NCI-H460 (cell line): ENCODE measurements at places on chromosomes 3 and 15. TPM values are rescaled to one million over a fixed set of nuclear protein-coding genes. Genes with fewer than 3 reads are reported as not detected.

DNA sequence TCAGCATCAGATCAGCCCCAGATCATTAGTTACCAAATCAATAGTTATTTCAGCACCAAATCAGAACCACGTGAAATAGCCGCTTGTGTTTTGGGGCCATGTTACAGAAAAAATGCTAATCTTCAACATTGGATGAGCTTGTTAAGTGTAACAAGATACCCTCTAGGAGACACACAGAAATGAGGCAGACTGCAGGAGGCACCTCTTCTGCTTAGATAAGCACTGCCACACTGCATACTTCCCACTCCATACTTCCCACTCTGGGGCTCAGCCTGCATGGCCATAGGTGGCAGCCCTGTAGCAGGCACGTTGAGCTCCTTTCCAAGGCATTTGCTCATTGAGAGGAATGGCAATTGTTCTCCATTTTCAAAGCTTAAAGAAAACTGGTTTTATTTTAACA lies 73.3 kb downstream of the CHCHD6 start:
- no peak for DNase-seq

DNA sequence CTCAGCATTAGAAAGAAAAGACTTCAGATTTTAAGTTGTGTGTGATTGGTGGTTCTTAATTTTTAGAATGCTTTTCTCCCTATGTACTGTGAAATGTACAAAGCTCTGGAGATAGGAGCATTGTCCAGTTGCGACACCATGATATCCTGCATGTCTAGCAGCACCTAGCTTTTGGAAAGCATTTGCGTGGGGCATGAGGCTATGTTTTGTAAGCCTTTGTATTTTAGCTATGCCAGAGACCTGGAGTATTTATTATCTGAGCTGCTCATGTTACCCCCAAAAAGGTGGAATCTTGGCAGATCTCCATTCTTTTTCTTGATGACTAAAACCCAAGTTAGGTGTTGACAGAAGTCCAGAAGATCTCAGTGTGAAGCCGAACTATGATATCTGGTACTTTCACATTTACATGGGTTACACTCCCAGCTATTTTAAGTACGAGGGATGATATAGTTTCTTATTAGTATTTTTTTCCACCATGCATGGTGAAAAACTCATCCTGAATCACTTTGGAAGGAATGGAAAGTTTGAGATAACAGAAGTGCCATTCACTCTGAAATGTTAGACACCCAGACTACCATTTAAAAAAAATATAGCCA lies 126.7 kb upstream of the SAMMSON start:
- DNase-seq, result no peak

DNA sequence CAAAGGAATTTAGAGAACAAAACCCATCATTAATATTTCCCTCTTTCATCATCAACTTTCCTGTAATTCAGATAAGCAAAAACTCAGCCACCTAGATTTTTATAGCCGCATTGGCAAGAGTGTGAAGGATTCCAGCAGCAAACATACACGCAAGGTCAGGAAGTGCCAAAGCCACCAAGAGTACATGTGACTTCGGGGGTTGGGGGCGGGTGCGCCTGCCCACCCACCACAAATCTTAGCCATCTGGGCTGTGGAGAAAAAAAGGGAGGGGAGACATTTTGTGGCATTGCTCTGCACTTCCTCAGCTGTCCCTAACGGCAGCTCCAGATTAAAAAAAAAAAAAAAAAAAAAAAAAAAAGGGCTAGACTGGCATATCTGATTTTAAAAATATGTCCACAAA lies 148.4 kb downstream of the TNIK start:
- DNase-seq, result no peak

DNA sequence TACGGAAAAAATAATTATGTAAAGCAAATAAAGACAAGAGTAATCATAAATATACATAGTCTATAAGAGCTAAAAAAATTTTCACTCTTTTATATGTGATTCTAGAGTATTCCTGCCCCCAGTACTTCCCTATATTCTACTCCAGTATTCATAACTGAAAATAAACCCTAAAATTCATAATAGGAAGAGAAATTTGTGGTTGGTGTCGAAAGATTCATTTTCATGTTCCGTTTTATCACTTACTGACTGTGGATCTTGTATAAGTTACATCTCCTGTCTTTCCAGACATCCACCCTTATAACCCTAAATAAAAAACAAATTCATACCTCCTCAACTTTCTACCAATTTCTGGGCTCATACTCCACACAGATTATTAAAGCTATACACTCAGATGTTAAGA lies 16.0 kb upstream of the MBNL1 start:
- no peak for DNase-seq

GRCh38 chr3:45985532-45986302 lies 9.9 kb downstream of the FYCO1 start:
- DNase-seq, result no peak

DNA sequence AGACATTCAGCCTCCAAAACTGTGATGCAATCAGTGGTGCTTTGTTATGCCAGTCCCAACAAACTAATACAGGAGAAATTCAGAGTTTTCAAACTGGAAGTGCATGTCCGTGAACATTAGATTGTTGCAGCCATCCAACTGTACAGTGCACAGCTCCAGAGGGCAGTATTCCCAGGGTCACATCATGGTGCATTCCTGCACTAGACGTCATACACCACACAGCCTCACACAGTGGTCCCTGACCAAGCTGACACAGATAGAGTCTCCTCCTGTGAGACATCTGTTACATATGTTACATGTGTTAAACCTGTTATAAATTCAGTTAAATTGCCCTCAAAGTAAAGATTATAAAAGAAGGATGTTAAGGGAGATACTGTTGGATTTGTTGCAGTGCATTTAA lies 209.0 kb downstream of the LRRN1 start:
- DNase-seq, result no peak

GRCh38 chr3:28840976-28841376 lies 439.9 kb upstream of the RBMS3 start:
- no peak for DNase-seq

DNA sequence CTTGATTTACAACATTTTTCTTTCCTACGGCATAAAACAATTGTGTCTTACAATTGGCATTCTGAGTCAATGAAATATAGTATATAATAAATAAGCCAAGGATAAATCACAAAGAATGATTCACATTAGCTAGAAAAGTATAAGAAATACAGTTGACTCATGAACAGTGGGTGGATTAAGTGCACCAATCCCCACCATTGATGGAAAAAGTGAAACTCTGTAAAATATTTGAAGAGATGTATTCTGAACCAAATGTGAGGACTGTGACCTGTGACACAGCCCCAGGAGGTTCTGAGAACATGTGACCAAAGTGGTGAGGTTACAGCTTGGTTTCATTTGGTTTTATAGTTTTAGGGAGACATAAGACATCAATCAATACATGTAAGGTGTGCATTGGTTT lies 227.5 kb downstream of the ALCAM start:
- no peak for DNase-seq

- DNase-seq, result no peak
These were observed 104.0 kb downstream of the TNIK start for GRCh38 chr3:171356251-171356650.

DNA sequence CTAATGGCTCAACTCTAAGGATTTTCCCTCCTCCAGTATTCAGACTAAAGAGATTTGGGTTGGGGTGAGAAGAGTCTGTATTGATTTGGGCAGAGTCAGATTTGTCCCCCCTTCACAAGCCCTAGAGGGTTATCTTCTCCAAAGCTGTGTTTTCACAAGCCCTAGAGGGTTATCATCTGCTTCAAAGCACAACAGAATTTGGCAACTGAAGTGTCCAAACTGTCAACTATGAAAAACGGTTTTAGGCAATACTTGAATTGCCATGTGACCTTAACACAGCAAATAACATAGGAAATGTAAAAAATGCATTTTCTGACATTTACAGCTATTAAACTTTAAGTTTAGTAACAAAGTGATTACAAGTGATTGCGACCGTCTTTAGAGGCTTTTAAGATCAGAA lies 119.9 kb downstream of the IMPG2 start:
- DNase-seq, result no peak

DNA sequence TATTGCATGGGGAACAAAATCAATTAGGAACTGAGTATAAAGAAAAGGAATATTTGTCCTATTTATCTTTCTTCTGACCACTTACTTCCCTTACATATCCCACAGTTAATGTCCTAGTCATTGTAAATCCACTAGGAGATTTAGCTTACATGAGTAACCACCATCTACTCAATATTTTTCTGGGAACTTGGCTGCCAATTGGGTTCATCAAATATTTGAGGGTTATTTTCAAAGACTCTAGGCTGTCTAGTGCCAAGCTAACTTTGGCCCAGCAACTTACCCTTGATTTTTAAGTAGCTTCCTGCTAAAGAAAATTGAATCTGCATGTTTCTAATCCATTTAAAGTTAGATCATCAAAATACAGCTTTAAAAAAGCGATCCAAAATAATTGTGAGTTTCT lies 362.5 kb upstream of the EPHA3 start:
- DNase-seq, result no peak

DNA sequence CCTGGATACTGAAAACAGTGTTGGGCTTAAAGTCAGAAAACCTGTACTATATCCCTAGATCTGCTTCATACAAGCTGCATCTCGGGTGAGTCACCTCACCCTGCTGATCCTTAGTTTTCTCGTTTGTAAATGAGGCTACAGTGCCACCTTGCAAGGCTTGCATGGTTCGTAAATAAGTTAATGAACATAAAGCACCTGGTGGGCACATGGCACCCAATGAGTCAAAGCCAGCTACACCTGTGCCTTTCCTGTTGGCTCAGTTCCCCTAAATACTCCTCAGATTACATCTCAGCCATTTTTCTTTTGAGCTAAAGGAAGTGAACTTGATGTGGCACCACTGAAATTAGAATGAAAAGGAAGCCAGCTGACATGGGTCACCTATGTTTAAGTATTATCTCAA lies 26.5 kb downstream of the RTP1 start:
- DNase-seq, result no peak

GRCh38 chr3:146715170-146715569 lies 110.0 kb upstream of the PLSCR5 start:
- DNase-seq, result no peak

GRCh38 chr3:77309460-77309859 lies 269.6 kb downstream of the ROBO2 start:
- DNase-seq, result no peak

- no peak for DNase-seq
These were observed 77.0 kb downstream of the CCK start for GRCh38 chr3:42189001-42189460.

DNA sequence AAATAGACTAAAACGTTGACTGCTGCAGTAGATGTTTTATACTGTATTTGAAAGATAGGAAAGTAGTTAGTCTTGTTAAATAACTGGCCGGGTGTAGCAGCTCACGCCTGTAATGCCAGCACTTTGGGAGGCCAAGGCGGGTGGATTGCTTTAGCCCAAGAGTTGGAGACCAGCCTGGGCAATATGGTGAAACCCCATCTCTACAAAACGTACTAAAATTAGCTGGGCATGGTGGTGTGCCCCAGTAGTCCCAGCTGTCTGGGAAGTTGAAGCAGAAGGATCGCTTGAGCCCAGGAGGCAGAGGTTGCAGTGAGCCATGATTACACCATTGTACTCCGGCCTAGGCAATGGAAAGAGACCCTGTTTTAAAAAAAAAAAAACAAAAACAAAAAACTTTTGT lies 60.5 kb upstream of the ULK4 start:
- no peak for DNase-seq

- no peak for DNase-seq
These were observed 78.5 kb upstream of the PRR20G start for GRCh38 chr3:127366383-127366782.

DNA sequence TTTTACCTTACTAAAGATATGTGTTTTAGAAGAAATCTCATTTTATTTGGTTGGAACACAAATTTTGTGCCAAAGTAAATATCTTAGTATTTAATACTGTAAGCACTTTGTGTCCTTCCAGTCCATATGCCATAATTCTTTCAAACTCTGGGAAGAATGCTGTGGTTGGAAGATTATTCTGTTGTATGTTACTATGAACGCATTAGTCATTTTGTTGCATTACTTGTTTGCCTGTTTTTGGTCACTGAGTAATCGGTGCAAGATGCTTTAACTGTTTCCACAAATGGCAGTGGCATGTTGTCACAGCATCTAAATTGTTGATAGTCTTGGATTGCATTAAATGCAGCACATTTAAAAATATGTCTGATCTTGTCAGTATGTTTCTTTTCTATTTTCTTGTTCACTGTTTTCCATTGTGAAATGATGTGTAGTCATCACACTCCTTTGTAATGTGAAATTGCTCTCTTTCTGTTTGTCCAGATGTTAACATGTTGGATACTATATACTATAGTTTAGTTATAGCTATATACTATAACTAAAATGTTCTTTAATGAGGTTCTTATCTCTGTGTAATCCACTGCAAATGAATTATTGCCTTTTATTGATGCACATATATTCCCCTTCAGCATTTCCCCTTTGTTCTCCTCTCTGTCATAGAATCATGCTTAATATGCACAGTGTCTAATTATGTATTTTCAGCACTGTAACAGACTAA lies 89.9 kb upstream of the FLNB start:
- no peak for DNase-seq

GRCh38 chr15:40926659-40927494 lies 2.3 kb upstream of the DLL4 start:
- DNase-seq, result no peak

- no peak for DNase-seq
These were observed 58.7 kb downstream of the CRTC3 start for GRCh38 chr15:90588427-90588826.

DNA sequence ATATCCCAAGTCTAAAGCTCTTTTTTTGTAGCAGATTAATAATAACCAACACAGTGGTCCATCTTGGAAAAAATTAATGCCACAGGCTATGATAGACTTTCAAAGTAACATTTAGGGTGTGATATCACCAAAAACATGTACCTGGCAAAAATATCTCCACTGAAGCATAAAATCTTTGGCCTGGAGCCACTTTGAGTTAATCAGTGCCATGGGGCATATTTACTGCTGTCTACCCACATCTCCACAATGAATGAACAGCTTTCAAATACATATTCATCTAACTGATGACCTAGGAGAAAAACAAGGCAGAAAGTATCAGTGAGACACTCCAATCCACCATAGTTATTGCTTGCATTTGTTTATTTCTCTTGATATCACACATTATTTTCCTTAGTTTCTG lies 296.0 kb upstream of the MDFIC2 start:
- no peak for DNase-seq

GRCh38 chr15:77503764-77504163 lies 83.1 kb downstream of the HMG20A start:
- DNase-seq, result no peak

The RNF111 gene
- total RNA-seq, result 3.8 and 4.8 TPM in 2 replicates

The IL20RB gene
- 7.1 and 8.8 TPM in 2 replicates for total RNA-seq

The ZFAND6 gene
- 81.4 and 91.6 TPM in 2 replicates for total RNA-seq

The FAM227B gene
- 4.0 and 6.7 TPM in 2 replicates for total RNA-seq

The TFDP2 gene
- total RNA-seq, result 32.7 and 35.0 TPM in 2 replicates

The FES gene
- 0.59 TPM in 1 of 2 replicates, not detected in the other for total RNA-seq

The CAMP gene
- not detected in 2 replicates for total RNA-seq

The RTP3 gene
- total RNA-seq, result not detected in 2 replicates

The GOLGA8Q gene
- 1.2 TPM in 1 of 2 replicates, not detected in the other for total RNA-seq

The CACNA2D2 gene
- total RNA-seq, result 0.02 and 0.06 TPM in 2 replicates

The PLA1A gene
- total RNA-seq, result not detected in 2 replicates

The TICRR gene
- total RNA-seq, result 5.2 and 5.9 TPM in 2 replicates
